ENCODE measurements at places on chromosomes 2 and 18.

DNA sequence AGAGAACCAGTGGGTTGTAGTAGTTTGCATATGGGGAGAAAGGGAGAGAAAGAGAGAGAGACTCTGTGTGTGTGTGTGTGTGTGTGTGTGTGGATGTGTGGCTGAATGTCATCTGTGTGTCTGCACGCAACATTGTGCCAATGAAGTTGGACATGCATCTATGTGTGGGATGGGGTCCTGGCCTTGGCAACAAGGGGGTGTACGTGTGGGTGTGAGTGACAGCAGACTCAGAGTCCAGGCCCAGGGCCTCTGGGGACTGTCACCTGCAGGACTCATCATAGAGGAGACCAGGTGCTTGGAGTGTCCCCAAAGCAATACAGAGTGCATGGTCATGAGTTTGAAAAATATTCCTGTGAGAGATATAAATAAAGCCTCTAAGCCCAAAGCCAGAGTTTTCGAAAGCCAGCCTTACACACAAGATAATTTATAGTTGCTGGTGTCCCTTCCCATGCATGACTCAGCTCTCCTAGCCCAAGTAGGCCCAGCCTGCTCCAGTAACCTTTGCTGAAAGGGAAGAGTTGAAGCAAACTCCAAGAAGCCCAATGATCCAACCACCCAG lies 59.9 kb downstream of the TNP1 start:
- no peak for DNase-seq

- DNase-seq: no peak
Measured at GRCh38 chr2:45003579-45004551, 5.4 kb downstream of the SIX2 start.

DNA sequence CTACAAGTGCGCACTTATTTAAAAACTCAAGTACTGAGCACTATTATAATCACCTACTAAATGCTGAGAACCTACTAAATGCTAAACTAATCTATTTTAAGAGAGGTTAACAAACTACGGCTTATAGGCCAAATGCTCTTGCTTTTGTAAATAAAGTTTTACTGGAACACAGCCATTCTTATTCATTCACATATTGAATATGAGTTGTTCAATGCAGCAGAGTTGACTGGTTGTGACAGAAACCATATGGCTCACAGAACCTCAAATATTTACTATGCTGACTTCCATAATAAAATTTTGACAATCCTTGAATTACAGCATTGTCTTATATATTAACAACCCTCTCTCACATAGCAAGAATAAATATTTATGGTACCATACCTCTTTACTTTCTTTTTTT lies 103.2 kb downstream of the ZNF521 start:
- no peak for DNase-seq

DNA sequence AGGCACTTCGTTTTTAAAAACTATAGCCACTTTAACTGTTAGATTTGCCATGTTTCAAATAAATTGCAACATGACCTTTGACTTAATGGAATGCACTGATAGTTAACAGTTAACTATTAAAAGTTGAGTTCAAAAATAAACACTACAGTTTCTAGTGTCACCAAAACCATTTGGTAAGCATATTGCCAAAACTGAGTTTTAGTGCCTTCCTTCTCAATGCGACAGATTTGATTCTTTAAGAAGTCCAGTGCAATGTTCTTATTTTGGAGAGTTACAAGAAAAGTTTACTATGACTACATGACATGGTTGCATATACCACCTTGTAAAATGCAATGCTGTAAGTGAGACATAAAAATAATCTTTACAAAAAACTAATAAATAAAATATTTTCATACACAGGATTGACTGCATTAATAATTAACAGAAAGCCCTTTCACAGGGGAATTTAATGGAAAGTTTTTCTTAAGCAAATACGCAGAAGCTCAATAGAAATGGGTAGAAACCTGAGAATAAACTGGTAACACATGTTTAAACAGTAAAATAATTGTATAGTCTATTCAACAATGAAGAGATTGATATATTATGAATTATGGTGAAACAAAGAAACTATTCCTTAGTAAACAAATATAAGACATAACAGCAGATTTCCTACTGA lies 53.8 kb downstream of the GRB14 start:
- DNase-seq: no peak

GRCh38 chr18:58307441-58307840 lies 263.4 kb downstream of the NEDD4L start:
- no peak for DNase-seq

DNA sequence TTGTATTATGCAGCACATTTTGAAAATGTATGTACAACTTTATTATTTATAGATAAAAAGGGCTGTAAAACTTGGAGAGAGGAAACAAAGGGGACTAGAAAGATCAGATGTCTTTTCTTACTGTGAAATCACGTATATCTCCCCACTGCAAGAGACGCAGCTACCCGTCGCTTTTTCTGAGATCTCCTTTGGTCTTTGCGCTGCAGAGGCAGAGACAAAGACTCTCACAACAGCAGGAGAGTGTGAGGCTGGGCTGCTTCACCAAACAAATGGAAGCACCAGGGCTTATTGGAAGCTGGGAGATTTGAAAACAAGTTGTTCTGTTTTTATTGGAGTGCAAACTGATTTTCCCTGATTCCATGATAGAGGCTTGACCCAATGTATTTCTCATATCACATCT lies 129.0 kb upstream of the PARD3B start:
- no peak for DNase-seq

DNA sequence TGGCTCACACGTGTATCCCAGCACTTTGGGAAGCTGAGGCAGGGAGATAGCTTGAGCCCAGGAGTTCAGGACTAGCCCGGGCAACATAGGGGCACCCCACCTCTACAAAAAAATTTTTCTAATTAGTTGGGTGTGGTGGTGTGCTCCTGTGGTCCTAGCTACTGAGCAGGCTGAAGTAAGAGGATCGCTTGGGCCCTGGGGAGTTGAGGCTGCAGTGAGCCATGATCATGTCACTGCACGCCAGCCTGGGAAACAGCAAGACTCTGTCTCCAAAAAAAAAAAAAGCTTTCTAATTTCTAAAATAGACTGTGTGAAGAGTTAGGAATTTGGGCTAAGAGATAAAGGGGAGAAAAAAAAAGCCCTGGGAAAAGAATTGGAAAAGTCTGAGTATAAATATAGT lies 51.9 kb upstream of the NAB1 start:
- no peak for DNase-seq

DNA sequence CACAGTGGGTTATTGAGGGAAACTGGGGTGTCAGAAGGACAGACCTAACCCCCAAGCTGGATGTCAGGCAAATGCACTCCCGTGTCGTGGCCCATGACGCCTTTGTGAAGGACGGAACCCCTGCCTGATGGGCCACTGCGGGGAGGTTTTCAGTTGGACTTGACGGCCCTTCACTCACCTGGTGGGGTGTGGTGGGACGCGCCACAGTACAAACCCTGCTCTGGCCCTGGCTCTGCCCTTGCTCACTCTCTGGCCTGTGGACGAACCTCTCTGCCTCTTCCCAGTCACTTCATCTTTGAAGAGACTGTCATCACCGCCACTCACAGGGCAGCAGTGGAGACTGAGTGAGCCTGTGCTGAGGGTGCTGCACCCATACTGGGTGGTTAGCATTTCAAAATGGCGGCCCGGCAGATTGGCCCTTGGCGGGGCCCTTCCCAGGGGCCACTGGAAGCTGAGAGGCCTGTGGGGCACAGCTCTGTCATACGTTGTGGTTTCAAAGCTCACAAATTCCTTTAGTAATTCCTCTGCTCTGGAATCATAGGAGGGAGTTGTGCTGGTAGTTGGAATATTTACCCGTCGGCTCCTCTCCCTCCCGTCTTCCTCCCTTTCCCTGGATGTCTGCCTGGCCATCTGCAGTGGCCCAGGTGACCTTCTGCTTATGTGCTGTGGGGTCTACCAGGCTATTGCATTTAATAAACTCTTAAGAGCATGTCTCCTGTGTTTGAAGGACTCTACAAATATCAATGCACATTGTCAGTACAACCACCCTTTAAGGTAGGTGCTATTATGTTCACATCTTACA lies 200.6 kb downstream of the CTIF start:
- DNase-seq: no peak

GRCh38 chr18:34710934-34711333 lies 836 bp downstream of the DTNA start:
- DNase-seq: no peak

DNA sequence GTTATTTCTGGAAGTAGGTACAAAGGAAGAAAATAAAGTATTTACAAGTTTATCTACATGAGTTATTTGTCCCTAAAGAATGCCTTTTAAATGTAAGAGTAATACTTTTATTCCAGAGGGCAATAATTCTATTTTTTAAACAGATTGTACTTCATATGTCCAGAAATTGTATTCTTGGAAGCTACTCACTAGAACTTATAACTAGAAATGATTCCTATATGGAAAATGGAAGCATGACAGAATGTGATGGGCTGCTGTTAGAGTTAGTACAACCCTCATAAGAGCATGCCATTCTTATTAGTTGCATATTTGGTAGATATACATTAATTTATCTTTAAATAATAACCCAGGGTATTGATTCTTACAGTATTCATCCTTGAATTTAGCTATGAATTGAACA lies 362.0 kb downstream of the FSIP2 start:
- no peak for DNase-seq

GRCh38 chr18:56112013-56112749 lies 524.2 kb upstream of the TCF4 start:
- DNase-seq: no peak

- no peak for DNase-seq
Measured at GRCh38 chr2:170573671-170574070, 141.5 kb upstream of the SP5 start.

GRCh38 chr2:66573821-66574233 lies 138.9 kb downstream of the MEIS1 start:
- no peak for DNase-seq

- DNase-seq: no peak
Measured at GRCh38 chr2:162127422-162127821, 24.6 kb downstream of the GCG start.

GRCh38 chr18:75003039-75003438 lies 205.9 kb downstream of the PTGR3 start:
- no peak for DNase-seq

GRCh38 chr2:26847655-26848335 lies at the start of gene DPYSL5:
DPYSL5 (plus strand) TSS chr2:26848132; CDS start chr2:26898500, 50,368 bp downstream.
- DNase-seq: peak; percentile 77

GRCh38 chr18:46448347-46448746 lies 208.7 kb downstream of the LOXHD1 start:
- DNase-seq: no peak

GRCh38 chr18:3156325-3156640 lies 63.5 kb downstream of the MYOM1 start:
- no peak for DNase-seq

GRCh38 chr18:77111449-77111848 lies 21.1 kb downstream of the MBP start:
- no peak for DNase-seq

- DNase-seq: peak; percentile 51
Measured at GRCh38 chr18:13453714-13454113, 235.2 kb downstream of the LDLRAD4 start.

DNA sequence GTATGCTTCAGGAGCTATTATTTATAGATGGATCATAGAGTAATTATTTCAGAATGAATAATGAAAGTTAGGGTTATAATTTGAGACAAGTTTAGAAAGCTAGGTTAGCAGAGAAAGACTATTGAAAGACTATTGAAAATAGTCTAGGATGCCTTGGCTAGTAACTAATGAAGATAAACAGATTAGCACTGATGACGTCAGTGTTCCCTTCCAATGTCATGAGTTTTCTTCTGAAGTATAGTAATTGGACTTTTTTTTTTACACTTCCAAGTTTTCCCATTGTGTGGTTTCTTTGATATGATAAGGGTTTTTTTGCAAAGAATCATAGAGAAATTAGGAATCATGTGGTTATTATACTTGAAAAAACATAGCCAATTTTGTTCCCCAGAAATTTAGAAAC lies 1041.5 kb upstream of the CRIM1 start:
- DNase-seq: no peak

GRCh38 chr2:180540761-180541160 lies 439.6 kb upstream of the UBE2E3 start:
- no peak for DNase-seq

DNA sequence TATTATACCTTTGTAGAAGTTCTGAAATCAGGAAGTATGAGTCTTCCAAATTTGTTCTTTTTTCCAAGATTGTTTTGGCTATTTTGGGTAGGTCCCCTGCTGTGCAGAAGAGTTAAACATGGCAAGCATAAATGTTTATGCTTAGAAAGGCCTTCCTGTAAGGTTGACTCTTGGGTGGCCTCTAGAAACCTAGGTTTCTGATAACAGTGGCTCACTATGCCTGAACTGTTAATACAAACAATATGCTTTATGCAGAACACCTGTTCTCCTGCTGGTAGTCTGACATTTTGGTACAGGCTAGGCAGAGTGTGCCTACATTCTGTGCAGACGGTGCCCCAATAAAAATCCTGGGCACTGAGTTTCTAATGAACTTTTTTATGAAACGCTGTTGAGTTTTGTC lies 10.1 kb downstream of the PTPN18 start:
- no peak for DNase-seq

GRCh38 chr2:160920791-160921303 lies 239.4 kb upstream of the TANK start:
- no peak for DNase-seq

GRCh38 chr2:85470850-85471800 lies 52.6 kb downstream of the SH2D6 start:
- no peak for DNase-seq

GRCh38 chr2:231306791-231307393 lies 88.6 kb upstream of the B3GNT7 start:
- DNase-seq: no peak

DNA sequence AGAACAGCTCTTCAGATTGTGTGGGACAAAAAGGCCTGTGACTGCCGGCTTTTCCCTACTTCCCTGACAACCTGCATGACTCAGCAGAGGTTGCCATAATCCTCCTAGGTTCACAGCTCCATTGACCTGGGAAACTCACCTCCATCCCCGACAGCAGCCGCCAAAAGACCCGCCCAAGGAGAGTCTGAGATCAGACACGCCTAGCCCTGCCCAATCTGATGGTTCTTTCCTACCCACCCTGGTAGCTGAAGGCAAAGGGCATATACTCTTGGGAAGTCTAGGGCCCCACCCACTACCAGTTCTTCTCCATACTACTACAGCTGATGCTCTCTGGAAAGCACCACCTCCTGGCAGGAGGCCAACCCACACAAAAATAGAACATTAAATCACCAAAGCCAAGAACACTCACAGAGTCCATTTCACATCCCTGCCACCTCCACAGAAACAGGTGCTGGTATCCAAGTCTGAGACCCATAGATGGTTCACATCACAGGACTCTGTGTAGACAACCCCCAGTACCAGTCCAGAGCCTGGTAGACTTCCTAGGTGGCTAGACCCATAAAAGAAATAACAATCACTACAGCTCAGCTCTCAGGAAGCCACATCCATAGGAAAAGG lies 140.6 kb downstream of the NETO1 start:
- no peak for DNase-seq

GRCh38 chr2:196851088-196851487 lies 41.9 kb upstream of the C2orf66 start:
- DNase-seq: no peak

- no peak for DNase-seq
Measured at GRCh38 chr18:35410561-35410960, 33.4 kb upstream of the ZNF396 start.

GRCh38 chr18:40124107-40124506 lies 1830.9 kb upstream of the PIK3C3 start:
- DNase-seq: no peak

All from D721Med (cell line).